ENCODE measurements at places on chromosomes 16 and 17.

- no peak for DNase-seq
These were observed 195.2 kb upstream of the KIF2B start for GRCh38 chr17:53627511-53627910.

DNA sequence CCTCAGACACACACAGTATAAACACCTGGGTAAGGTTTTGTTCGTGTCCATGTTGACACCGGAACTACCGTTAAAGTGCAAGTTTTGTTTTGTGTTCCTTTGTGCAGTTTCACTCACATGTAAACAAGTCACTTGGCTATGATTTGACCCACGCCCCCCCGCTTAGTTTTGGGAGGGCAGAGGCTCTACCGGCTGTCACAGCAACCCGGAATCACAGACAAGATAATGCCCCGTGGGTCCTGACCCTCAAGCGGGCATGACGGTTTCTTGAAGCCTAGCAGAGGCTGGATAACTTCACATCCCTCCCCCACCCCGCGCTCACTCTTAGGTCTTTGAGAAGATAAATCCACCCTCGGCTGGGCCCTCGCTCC lies 1.7 kb downstream of the RASD1 start:
- DNase-seq = no peak

DNA sequence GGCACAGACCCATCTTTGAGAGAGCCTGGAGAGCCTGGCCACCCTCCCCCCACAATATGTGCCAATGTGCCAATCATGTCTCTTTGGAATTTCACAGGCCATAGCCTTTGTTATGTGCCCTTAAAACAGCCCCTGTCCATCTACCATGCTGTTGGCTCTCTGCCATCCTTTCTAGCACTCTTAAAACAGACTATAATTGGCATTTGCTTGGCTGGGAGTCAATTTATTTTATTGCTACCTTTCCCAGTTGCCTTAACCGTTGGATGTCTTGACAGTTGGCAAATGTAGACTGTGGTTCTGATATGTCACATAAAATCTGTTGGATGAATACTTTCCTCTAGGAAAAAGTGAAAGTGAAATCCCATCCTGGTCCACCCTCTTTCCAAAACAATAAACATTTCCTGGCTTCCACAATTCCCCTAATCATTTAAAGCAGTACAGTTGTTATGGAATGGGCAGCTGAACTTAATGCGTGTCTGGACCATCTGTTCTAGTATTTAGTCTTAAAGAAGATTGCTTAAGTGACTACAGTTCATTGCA lies 394.0 kb downstream of the KCNJ2 start:
- no peak for DNase-seq

GRCh38 chr16:7268182-7268581 lies 64.5 kb upstream of the RBFOX1 start:
- no peak for DNase-seq

DNA sequence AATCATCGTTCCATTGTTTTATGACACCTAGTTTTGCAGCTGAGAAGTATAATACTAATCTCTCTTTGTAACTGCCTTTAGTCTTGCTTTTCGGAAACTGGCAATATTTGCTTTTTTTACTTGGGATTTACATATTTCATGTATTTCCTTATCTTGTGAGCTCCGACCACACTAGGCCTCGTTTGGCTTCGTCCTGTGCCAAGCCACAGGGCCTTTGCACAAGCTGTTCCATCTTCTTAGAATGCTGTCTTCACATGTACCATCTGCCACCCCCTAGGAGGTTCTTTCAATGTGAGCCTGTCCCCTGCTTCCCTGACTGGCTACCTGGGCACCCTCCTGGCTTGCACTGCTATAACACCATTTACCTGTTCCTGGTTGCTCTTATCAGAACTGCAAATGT lies 77.2 kb downstream of the SHISA6 start:
- DNase-seq = no peak
